Fibroblast of skin of scalp (primary cell): ENCODE measurements at places on chromosomes 4 and X.

DNA sequence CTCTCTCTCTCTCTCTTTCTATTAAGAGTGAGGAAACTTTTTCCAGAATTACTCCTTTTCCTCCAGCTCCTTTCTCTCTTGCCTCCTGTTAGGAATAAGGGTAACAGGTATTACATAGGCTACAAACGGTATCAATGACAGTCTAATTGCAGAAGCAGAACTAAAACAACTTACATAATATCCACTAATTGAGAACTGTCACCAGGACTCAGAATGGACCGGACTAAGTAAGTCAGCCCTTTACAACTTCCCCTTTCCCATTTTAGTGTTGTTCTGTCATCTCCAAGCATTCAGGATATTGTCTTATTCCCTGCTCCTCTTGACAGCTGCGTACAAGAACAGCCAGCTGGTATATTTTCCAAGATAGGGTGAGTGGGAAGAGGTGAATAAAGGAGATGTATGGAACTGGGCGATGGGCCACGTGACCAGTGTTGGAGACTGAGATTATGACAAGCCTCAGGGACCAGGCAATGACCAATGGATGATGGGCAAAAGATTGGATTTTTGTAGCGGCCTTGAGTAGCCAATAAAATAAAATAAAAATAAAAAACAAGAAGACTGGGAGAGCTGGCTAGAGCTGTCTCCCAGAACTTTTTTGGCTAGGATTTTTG is 2.3 kb upstream of the FNIP2 start:
- DNase-seq: no peak

DNA sequence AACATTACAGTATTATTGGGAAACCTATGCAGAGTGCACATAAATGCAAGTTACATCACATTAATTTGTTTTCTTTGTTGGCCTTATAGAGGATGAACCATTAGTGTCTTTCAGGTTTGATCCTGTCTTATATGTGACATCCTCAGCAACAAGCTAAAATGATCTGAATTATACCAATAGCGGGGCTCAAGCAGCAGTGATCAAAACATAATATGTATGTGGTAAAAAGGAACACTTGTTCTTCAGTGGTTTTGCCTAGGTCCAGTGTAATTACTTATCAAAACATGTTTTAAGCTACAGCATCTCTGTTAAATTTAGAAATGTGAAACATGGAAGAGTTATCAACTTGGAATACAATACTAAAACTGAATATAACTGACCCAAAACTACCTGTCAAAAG is 9.1 kb downstream of the TAF9B start:
- no peak for DNase-seq

DNA sequence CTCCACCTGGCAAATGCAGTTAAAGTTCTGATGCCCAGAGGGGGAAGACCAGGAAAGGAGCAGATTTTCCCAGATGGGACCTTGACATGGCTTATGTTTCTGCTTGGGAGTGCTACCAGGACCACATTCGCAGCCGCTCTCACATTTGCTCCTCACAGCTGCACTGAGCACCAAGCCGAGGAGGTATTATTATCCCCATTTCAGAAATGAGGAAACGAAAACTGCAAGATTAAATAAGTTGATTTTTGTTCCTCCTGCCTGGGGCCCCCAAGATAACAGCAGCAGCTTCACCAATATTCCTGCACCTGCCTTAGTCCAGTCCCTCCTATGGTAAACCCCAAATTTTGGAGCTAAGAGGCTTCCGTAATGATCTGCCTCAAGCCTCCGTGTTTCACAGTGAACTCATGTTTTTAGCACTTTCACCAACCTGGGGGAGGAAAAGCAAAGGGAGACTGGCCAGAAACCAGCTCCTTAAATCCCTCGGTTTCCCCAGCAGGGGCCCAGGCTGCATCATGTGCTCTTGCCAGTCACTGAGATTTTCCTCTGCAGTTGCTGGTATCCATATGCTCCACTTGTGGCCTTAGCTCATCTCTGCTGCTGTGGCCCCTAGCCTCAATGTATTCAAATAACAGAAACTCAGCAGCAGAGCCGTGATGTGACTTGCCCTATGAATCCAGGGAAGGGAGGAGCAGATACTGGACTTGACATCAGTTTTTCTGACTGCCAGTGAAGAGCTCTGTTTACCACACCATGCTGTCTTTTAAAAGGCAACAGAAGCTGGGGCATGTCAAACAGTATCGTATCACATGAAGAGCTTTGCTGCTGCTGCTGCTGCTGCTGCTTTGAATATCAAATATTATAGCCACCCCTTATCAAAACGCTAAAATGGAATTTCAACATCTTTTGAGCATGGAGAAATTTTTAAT is 95.5 kb upstream of the KLHL13 start:
- no peak for DNase-seq

DNA sequence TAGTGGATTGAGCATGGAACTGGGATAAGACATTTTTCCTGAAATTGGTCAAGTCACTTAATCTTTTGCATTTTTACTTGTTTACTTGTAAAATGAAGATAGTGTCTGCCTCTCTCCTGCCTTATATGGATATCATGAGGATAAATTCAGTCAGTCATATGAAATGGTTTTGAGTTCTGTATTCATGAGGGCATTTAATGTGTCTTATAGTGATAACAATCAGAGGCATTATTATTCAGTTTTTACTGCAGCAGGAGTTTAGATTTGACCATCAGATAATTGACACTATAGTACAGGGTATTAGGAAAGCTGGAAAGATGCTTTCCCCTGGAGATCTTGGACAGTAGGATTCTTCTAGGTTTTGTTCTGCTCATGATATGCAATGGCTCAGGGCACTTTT is 26.0 kb downstream of the NPNT start:
- DNase-seq: no peak

- no peak for DNase-seq
Observed at GRCh38 chr4:149825336-149825735, 9.7 kb upstream of the IQCM start.

- no peak for DNase-seq
Observed at GRCh38 chrX:117743469-117744251, 372.9 kb downstream of the KLHL13 start.
